ENCODE measurements at places on chromosomes 7 and 10.

GRCh38 chr10:129133856-129134255 is 333.2 kb upstream of the MGMT start:
- no peak for DNase-seq

DNA sequence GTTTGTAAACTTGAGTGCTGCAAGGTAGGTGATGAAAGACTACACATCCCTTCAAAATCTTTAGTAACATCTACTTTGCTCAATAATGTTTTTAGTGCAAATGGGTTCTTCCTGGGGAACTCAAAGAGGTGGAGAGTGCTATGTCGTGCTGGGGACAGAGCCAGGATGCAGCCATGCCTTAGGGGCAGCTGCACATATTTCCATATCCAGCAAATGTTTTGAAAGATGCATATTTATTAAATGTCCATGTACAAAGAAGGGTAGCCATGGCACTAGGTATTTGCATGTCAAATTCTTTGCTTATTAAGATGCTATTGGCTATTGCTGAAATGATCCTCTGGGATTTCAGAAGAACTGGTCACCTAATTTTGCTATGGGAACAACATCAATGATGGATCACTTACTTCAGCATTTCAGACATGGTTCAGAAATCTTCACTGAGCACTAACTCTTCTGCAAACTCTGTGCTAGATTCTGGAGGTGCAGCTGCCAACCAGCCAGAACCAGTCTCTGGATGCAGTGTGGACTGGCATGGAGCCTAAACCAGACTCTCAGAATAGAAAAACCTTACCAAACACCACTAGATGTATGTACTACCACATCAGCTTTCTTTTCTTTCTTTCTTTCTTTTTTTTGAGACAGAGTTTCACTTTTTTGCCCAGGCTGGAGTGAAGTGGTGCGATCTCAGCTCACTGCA is 31.7 kb upstream of the DNMBP start:
- no peak for DNase-seq

DNA sequence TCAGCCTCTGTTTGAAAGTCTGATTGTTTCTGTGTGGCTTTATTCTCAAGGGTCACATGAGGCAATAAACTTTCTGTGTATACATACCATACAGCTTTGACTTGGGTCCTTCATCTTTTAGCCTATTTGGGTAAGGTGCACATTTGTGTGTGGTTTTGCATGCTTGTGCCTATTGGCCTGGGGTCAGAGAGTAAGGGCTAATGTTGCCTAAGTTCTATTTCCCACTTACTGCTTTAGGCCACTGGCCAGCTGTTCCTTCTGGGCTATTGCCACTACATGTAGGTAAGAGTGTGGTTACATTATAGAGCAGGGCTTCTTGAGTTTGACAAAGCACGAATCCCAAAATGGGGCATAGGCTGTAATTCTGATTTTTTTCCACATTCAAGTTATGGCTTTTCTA is 21.8 kb downstream of the BBIP1 start:
- no peak for DNase-seq

DNA sequence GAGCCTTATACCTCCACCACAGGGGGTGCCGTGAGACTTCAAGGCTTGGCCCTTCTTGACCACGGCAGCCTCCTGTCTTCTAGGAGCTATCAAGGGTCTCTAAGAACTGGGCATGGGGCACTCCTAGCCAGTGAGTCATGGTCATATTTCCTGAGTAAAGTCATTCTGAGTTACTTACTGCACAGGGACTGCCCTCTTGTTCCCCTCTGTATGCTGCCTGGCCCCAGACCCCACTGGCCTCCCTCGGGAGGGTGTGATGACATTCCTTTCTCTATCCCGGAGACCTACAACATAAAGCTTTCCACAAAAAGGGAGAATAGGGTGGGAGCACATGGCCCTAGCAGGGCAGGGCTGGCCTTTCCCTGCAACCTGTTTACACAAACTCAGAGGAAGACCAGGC is 21.4 kb downstream of the DPCD start:
- DNase-seq, result no peak

- DNase-seq, result no peak
Measured at GRCh38 chr7:84196084-84196503, 1.5 kb upstream of the SEMA3A start.

- DNase-seq, result peak; percentile 35
Measured at GRCh38 chr10:1061930-1062774, 6.0 kb downstream of the WDR37 start.

- no peak for DNase-seq
Measured at GRCh38 chr10:18113881-18114280, 26.3 kb upstream of the CACNB2 start.

DNA sequence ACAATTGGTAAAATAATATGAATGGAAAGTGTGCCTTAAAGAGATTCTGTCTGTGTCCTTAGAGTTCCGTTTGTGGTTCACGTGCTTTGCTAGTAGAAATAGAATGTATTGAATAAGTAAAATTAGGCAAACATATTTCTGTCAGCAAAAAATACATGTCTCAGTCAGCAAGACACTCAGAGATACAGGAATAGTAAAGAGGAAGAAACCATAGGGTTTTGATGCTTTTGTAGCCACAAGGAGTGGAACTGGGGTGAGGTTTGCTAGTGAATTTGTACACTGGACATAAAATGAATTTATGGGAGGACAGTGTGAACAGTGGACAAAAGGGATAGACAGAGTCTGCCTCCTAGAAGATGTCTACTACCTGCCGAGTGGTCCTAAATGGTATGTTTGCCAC is 289.2 kb upstream of the NRP1 start:
- no peak for DNase-seq

GRCh38 chr7:154306036-154306435 is 253.8 kb downstream of the DPP6 start:
- DNase-seq, result no peak

GRCh38 chr10:61463035-61463909 is 10.1 kb upstream of the TMEM26 start:
- DNase-seq, result peak; percentile 46

DNA sequence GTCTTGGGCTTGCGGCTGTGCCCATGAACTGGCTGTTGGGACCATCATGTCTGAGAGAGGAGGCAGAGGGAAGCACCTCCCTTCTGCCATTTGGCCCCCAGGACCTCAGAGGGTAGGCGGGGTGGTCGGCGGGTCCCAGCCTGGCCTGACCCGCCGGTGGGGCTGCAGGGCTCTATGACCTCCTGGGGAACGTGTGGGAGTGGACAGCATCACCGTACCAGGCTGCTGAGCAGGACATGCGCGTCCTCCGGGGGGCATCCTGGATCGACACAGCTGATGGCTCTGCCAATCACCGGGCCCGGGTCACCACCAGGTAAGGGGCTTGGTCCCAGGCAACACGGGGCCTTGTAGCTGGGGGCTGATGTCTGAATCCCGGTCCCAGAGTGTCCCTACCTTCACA is 14.1 kb downstream of the SUMF2 start:
- no peak for DNase-seq
